Stimulated activated CD4-positive, alpha-beta T cell treated with anti-CD3 and anti-CD28 coated beads, Interleukin-15, amount 100 ng/mL, for 48 hours (primary cell): ENCODE measurements at places on chromosomes 5 and 9.

GRCh38 chr9:6567140-6567591, 78.4 kb downstream of the GLDC start:
- DNase-seq: peak; percentile 30

DNA sequence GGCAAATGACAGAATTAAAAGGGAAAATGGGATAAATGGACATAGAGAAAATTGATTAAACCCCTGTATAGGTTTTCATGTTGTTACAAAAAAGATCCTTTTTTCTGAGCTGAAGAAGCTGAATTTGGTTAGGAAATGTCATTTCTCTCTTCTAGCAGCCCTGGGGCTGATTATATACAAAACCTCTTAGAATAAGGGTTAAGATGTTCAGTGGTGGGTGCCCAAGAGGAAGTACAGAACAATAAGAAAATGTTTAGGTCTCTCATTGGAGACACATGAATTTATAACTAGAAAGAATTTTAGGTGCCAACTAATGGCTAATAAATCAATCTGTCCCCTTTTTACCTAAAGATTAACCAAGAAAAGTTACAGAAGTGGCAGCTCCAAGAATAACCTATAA, 14.2 kb downstream of the ABHD17B start:
- no peak for DNase-seq

DNA sequence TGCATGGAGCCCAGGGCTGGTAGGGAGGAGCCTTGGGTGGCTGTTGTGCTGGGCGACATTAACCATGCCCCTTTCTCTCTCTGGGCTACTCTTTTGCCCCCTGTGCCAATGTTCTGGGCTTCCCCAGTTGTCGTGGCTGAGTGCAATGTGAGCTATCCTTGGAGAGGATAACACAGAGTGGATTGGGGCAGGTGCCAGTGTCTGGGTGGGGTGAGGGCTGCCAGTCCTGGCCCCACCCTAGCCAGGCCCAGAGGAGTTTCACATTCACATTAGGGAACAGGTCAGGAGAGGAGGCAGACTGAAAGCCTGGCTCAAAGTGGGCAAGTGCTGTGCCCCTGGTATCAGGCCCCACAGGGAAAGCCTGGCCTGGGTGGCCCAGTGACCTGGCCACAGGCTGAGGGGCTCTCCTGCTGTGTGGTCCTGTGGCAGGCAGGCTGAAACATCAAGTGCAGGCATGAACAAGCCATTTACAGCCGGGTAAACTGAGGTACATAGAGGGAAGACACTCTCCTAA, 7.5 kb upstream of the NDST1 start:
- no peak for DNase-seq

- DNase-seq: no peak
Measured at GRCh38 chr5:168724227-168724626, 145.1 kb upstream of the PANK3 start.

DNA sequence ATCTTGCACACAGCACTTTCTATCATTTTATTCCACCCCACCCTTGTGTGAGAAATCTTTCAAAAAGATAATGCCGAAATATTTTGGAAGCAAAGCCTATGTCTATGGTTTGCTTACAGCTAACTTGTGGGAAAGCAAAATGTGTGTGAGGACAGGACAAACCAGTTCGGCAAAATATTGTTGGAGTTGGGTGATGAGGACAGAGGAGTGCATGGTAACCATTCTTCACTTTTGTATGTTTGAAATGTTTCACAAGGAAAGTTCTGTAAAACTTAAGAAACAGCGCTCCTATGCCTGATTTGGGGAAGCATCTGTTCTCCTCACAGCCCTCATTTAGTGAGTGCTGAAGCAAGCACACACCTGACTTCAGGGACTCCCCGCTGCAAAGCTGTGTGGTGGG, 62.0 kb upstream of the RNF130 start:
- DNase-seq: no peak

DNA sequence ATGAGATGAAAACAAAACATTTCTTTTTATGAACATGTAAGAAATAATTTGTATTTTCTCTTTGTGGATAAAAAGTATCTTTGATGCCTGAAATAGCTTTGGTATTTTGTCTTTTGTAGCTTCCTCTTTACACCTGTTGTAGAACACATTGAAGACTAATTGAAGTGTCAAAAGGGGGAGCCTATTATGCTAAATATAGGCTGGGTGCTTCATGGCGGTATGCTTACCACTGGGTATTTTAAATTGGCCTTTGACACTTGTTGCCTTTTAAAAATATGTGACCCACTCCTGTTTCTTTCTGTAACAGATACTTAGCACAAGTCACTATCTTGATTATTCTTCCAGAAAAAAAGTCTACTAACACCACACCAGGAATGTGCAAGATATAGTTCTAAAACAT, 226.4 kb downstream of the KIAA0825 start:
- DNase-seq: no peak

- no peak for DNase-seq
Measured at GRCh38 chr9:107807183-107807582, 317.6 kb upstream of the KLF4 start.

GRCh38 chr5:18142831-18143230, 508.6 kb downstream of the TAF11L14 start:
- no peak for DNase-seq

DNA sequence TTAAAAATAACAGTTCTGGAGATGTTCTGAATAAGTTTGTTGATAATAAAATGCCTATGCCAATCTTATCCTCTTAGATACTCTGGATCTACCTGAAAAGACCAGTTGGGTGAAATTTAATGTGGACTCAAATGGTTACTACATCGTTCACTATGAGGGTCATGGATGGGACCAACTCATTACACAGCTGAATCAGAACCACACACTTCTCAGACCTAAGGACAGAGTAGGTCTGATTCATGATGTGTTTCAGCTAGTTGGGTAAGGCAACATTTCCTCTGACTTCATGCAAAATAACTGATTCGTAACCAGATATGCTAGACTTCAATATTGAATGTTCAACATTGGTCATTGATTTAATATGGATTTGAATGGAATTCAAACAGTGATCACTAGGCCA, 27.0 kb downstream of the ERAP2 start:
- DNase-seq: no peak

- no peak for DNase-seq
Measured at GRCh38 chr5:13941468-13941867, 3.0 kb downstream of the DNAH5 start.

GRCh38 chr5:68484307-68485068, 268.9 kb downstream of the PIK3R1 start:
- DNase-seq: no peak

- DNase-seq: no peak
Measured at GRCh38 chr9:73137914-73138313, 13.8 kb upstream of the ANXA1 start.

- no peak for DNase-seq
Measured at GRCh38 chr9:35482071-35482470, 7.8 kb upstream of the RUSC2 start.

DNA sequence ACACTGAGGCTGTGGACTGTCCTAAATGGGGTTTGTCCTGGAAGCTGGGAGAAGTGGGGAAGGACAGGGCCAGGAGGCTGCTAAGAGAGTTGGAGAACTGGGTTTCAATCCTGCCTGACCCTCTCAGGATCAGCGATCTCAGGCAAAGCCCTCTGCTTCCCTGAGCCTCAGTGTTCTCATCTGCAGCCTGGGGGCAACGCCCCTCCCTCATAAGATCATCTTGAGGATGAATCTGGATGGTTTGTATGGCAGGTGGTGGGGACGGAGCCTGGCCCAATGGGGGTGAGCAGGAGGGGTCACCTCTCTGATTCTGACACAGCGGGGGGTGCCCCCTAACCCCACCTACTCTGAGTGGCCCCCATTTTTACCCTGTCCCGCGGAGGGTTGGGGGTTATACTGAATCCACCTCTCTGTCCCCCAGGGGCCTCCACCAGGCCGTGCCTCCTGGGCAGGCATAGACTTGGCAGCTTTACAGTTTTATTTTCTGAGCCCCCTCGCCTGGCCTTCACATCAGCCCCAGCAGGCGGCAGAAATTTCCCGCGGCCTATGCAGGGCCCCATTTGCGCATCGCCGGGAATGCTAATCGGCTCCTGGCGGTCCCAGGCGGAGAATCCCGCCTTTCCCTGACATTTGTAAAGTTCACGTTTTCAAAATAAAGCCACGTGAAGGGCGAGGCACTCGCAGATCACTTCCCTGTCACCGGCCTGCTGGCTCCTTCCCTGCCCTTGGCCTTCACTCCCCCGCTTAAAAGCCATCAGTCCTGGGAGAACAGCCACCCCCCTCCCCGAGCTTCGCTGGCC, 17.8 kb upstream of the LAMC3 start:
- DNase-seq: no peak

DNA sequence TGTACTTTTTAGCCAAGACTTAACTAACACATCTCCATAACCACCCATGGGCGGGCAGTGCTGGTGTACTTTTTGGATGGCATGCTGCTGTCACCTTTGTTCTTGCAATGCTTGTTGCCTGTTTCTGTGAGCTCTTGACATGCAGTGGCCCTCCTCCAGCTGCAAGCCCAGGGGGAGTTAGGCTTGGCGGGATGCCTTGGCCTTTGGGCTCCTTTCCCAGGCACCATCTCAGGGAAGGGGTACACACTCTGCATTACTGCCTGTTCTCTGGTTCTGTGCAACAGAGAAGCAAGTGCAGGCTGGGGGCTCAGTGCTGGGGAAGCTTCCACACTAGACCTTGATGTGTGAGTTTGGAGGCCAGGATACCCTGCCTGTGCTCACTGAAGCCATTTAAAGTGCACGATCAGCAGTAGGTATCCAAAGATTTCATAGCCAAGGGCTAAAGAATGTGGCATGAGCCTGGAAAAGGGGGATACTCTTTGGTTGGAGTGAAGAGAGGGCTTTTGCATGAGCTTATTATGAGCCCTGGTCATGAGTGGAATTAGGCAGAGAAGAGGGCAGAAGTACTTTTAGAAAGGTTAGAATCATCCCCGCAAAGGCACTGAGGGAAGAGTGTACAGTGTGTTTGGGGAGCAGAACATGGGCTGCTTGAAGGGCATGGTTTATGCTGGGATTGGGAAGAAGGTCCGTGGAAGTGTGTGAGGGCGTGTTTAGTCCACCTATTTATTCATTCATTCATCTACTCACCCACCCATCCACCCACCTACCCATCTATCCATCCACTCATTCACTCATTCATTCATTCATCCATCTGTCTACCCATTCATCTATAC, 22.5 kb downstream of the PSAT1 start:
- no peak for DNase-seq

DNA sequence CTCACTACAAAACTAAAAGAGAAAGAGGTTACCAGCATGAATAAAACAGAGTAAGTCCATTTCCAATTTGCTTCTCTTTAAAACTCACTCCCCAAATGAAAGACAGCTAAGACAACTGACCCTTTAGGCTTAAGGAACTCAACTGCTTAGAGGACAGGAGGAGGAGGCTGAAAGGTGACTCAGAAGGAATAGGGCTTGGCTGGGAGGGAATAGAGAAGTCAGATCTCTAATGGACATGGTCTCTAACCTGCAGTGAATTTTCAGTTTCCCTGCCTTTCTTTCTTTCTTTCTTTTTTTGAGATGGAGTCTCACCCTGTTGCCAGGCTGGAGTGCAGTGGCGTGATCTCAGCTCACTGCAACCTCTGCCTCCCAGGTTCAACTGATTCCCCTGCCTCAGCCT, 261.8 kb upstream of the CLINT1 start:
- DNase-seq: no peak

- no peak for DNase-seq
Measured at GRCh38 chr5:150075806-150076205, 10.5 kb downstream of the CSF1R start.

DNA sequence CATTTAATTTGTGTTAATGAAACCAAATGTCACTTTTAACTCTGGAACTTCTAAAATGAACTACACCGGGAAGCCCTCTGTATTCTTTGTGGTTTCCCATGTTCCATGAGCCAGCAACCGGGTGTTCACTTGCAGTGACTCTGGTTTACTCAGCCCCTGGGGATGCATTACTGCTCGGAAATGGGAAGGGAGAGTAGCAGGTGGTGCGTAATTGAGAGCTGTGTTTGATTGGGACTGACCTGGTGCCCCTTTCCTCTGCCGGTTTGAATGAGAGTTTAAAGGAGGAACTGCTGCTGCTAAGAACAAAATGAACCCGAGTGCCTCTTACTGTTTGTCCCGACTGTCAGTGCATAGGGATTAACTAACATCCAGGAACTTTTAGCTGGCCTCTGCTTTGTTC, 100.1 kb upstream of the DHFR start:
- DNase-seq: peak; percentile 28

GRCh38 chr5:62779010-62779422, 200.4 kb downstream of the LRRC70 start:
- no peak for DNase-seq

GRCh38 chr5:38426986-38427950, 129.2 kb downstream of the LIFR start:
- no peak for DNase-seq

DNA sequence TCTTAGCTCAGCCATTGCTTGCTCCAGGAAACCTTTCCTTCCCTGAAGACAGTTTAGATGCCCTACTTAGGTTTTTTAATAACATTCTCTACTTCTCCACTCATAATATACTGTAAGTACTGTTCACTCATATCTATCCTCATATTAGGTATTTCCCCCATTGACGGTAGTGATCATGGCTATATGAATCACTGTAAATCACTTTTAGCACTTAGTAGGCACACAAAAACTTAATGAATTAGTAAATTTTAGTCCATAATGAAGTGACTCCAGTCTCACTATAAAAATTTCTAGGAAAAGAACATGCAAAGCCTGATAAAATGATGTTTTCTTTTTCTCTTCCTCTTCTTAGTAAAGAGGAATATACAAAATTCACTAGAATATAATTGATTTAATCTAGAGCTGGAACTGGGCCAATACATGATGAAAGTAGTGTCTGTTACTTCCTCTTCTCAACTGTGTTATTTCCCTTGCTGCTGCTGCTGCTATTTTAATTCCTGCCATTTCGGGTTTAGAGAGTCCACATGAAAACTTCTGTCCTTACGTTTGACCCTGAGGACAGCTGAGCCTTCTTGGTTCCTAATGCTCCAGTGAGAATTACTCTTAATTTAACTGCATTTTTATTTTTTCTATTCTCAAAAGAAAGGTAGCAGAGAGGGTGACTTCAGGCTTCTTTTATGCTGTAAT, 73.5 kb downstream of the LNPEP start:
- DNase-seq: no peak
